Effector CD8-positive, alpha-beta T cell (primary cell): ENCODE measurements at places on chromosomes 5 and 9.

- DNase-seq = no peak
Observed at GRCh38 chr9:125443367-125443766, 181.7 kb downstream of the GAPVD1 start.

GRCh38 chr5:14590949-14591348, 9.4 kb downstream of the OTULINL start:
- no peak for DNase-seq

- DNase-seq = no peak
Observed at GRCh38 chr9:138117101-138117750, 239.6 kb downstream of the CACNA1B start.

- DNase-seq = no peak
Observed at GRCh38 chr5:98111686-98112085, 661.8 kb upstream of the RGMB start.

- DNase-seq = no peak
Observed at GRCh38 chr9:116937361-116937760, 250.3 kb downstream of the TRIM32 start.

DNA sequence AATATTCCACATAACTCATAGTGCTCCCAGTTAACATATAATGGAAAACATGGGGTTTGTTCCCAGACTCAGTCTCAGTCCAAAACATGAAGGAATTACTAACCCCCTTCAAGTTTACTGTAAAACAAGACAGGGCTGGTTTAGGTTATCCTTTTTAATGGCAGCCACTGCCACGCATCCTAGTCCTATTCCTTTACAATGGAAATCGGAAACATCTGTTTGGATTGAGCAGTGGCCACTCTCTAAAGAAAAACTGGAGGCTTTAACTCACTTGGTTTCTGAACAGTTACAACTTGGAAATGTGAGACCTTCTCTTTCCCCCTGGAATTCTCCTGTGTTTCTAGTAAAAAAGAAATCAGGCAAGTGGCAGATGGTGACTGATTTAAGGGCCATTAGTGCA, 609.9 kb upstream of the ACO1 start:
- no peak for DNase-seq

- no peak for DNase-seq
Observed at GRCh38 chr9:74138182-74138581, 359.0 kb upstream of the RORB start.

DNA sequence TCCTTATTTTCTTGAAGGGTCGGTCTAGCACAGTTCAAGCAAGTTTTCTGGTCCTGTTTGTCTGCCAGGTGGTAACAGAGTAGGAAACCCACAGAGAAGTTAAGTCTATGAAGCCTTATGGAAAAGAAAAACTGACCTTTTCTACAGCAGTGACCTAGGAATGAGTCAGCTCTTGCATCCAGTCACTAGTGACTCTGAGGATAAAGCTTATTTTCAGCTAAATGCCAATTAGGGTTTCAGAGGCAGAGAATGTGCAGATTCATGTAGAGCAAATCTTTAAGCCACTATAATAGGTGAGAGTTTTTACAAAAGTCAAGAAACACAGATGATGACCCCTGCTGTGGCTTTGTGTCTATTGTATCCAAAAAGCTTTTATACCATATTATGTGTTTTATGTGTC, 100.7 kb downstream of the CWC27 start:
- DNase-seq = no peak

DNA sequence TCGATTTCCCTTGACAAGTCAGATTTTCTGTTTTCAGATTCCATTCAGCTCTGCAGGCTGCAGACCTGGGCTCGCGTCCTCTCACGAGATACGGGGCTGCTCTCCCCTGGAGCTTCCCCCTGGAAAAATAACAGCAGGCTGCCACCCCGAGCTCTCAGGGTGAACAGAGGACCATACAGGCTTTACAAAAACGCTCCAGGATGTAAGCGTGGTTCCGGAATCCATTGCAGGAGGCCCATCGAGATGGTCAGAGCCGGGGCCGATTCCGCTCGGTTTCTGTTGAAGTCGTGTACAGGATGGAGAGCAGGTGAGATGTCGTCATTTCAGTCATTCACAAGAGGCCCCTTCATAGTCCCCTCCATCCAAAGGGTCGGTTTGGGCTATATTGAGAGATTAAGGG, 297.7 kb upstream of the IRX4 start:
- DNase-seq = no peak

- DNase-seq = no peak
Observed at GRCh38 chr5:56412601-56413379, 179.7 kb upstream of the ANKRD55 start.

GRCh38 chr5:57408714-57409113, 73.9 kb downstream of the ACTBL2 start:
- DNase-seq = no peak

GRCh38 chr9:113219969-113220368, 1.1 kb downstream of the FKBP15 start:
- DNase-seq = no peak

DNA sequence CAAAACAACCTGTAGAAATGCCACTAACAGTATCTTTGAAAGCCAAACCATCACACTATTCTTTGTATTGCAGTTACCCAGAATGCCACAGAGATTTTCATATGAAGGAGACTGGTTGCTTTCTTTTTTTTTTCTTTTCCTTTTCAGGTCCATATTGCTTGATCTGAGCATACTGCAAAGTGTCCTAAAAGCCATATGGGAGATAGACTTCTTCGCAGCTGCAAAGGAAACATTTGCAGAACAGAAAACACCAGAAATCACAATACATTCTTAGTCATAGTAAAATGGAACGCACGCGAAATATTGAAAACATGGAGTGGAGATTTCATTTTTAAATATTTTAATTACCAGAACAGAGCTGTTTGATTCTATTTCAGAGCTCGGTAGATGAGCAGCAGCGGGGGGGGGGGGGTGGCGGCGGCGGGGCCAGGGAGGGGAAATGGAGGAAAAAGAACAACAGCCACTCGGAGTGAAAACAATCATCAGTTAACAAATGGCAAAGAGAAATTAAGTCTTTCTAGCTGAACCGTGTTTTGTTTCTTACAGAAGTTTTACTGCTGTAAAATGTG, 284.1 kb downstream of the NFIB start:
- no peak for DNase-seq

DNA sequence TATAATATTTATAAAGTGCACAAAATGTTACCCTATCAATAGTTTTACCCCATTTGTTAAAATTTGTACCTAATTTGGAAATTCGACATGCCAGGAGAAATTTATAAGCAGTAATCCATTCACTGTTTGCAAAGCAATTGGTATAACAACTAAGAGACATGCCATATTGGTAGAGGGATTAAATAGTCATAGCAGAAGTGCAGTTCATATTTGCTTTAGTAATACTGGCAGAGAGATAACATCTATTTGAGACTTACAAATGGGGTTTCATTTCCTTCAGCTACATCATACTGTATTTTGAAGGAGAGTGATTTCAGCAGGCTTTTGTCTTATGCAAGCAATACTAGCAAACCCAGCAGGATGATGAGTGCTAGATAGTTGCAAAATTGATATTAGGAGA, 610.4 kb upstream of the CDH10 start:
- no peak for DNase-seq

- DNase-seq = no peak
Observed at GRCh38 chr5:1706428-1706827, 93.2 kb downstream of the MRPL36 start.

DNA sequence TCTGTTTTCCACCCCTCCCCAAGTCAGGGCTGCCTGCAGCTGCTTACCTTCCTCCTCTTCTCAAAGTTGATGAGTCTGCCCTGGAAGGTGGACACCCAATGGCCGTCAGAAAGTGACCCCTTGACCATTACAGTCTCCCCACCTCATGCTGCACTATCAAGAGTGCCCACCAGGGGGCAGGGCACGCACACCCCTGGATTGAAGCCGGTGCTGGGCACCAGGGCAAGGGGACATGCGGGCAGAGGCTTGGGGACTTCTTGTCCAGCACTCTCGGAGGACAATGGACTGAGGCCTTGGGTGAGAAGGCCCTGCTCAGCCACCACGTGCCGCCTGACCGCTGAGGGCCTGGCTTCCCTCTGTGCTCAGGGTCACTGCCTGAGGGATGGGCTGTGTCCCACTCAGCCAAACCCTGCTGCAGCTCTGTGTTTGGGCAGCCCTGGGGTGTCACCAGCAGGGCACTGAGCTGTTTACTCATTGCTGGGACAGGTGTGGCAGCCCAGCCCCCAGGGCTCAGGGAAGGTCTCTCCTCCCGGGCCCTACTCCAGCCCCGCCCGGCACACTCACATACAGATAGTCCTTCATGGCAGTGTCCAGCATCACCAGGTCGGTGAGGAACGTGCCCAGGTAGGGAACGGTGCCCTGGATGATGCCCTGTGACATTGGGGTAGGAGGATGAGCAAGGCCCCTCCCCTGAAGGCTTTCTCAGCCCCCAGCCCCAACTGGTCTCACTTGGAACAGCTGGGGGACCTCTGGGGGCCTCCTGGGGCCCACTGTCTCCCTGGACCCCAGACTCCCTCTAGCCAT, 17.7 kb downstream of the RALGDS start:
- DNase-seq = peak; percentile 61

DNA sequence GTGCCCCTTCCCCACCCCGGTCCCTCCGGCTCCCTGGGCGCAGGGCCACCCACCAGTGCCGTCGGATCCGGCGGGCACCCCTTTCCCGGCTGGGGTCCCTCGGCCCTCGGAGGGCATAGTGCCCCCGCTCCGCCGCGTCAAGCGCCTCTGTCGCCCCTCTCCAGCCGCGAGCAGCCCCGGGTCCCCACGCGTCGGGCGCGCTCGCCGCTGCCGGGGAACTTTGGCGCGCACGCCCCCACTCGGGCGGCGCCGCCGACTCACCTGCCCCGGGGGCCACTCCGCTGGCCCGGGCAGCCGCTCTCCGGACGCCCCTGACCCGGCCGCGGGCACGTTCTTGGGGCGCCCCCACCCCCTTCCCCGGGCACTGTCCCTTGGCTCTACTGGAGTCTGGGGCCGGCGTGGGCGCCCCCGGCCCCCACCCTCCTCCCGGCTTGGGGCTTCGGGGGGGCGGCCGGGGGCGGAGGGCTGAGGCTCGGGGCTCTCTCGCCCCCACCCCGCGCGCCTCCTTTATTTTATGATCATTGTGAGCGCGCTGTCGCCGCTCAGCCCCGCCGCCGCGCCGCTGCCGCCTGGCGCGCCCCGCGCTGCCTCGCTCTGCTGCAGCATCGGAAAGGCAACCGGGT, 1.1 kb upstream of the FAM78A start:
- no peak for DNase-seq

- DNase-seq = no peak
Observed at GRCh38 chr5:62206150-62206829, 99.7 kb upstream of the KIF2A start.

DNA sequence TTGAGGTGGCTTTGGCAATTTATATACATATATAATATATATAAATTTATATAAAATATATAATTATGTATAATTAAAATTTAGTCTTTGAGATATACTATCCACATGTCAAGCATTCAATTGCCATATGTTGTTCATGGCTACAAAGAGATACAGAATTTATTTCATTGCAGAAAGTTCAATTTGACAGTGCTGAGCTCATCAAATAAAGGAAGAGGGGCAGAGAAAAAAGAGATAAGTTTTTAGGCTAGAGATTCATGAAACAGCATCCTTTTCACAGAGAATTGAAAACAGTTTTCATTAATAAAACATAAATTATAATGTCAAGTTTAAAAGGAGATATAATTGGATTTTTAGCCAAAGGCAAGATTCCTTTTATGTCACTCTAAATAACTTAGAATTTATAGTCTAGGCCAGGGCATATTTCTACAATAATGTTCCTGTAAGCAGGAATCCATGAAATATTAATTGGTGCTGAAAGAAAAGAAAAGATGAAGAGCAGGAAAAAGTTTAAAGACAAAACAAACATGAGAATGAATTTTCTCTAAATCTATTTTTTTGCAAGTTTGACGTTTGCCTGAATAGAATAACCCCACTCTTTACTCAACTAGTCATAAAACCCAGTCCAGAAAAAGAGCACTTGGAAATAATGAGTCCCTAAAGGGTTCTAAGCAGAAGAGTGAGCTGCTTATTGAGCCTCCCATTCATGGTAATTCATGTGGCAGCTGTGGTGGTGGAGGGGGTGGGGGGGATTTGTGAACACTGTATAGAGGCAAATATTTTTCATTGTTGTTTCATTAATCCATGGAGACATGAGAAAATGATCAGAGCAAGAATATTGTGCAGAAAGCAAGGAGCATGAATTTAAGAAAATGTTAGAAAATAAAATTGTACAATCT, 1279.5 kb downstream of the CDH12 start:
- DNase-seq = no peak

DNA sequence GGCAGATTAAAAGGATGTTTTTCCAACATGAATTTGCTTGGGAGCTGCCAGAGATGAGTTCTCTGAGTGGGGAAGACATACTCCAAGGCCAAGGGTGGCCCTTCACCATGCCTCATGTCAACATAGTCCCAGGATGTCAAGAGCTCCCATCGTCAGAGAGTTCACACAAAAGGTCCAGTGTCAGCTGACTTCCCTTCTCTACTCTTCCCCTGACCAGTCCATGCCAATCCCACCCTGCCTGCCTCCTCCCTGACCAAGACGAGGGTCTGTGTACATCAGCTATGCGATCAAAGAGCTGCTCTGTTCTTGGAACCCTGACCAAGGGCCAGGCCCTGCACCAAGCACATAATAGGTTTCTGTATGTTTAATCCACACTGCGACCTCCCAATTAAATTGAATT, 71.2 kb upstream of the ZNF622 start:
- no peak for DNase-seq

DNA sequence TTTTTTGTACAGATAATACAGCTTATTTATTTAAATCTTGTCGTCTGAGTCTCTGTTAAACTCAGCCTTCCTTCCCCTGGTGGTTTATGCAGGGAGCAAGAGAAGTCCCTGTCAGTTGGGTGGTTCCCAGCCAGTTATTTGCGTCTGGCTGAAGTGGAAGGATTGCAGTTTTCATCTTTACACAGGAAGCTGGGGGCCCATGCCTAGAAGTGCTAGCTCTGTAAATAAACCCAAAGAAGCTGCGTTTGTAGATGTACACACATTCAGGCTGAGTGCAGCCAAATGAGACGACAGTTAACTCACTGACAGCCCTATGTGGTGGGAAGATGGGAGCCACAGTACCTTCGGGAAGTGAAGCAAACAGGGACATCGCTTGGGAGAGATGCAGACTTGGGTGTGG, 122.1 kb downstream of the SAXO1 start:
- no peak for DNase-seq

- DNase-seq = no peak
Observed at GRCh38 chr5:40594811-40595210, 84.9 kb upstream of the PTGER4 start.

- DNase-seq = no peak
Observed at GRCh38 chr9:86997951-86998350, 50.6 kb upstream of the GAS1 start.

- DNase-seq = no peak
Observed at GRCh38 chr9:92265154-92265553, 28.3 kb downstream of the IARS1 start.

- DNase-seq = no peak
Observed at GRCh38 chr5:124806373-124807077, 60.1 kb upstream of the ZNF608 start.

DNA sequence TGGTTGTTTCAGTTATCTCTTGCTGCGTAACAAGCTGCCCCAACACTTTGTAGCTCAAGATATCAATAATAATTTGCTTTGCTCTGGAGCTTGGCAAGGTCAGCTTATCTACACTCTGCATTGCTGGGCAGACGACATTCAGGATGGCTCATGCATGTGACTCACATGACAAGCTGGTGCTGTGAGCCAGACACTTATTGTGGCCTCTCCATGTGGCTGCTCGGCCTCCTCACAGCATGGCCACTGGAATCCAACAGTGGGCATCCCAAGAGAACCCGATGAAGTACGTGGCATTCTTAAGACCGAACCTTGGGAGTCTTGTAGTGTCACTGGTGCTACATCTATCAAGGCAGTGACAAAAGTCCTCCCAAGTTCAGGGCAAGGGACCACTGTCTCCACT, 94.2 kb upstream of the MVB12B start:
- DNase-seq = no peak
